ENCODE measurements at places on chromosomes 3 and 15.

DNA sequence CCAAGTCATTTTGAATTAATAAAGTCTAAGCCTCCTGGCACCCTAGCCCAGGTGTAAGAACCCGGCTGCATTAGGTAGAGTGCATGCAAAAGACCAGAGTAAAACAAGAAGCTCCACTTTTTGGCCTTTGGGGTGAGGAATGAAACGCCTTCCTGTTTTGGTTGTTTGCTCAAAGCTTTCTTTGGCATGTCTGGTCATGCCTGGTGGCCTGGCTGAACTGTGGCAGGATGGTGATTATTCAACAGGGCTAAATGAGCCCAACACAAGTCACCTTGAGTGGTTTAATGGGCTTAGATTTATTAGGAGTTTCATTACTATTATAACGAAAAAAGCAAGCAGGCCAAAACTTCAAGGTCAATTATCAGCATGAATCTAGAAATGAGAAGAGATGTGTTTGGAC is 40.9 kb upstream of the LDHAL6B start:
- DNase-seq: no peak

DNA sequence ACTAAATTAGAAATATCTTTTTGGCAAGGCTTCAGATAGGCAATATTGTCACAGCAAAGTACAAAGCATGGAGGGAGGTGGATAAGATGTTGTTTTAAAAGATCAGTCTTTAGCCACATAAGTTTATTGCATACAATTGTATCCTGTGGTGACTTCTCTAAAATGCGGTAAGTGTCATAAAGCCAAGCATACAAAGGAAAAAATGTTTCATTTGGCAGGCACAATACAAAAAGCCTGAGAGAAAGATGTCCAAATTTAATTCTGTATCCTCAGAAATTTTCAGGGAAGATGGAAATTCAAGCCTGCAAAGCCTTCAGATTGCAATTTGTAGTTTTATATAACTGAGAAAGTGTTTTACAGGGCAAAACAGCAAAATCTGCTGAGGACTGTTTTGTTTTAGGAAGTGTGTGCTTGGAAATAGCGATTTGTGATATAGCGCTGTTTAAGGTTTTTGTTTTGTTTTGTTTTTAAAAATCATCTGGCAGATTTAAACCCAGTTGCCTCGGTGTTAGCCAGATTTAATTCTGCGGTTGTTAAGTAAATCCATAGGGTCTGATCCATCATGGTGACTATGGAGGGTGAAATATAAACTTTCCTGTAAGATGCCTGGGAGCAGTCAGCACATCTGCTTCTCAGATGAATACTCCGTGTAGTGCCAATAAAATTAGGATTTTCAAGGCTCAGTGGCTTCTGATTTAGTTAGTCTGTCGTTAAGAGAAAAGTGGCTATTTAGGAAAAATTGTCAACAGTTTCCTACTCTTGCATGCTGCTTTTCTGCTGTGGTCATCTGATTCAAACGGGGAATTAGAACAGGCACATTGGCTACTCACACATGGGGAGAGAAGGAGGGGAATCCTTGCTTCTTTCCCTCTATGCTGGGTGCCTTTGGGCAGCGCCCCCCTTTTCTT is 8.0 kb downstream of the KAT2B start:
- DNase-seq: no peak

DNA sequence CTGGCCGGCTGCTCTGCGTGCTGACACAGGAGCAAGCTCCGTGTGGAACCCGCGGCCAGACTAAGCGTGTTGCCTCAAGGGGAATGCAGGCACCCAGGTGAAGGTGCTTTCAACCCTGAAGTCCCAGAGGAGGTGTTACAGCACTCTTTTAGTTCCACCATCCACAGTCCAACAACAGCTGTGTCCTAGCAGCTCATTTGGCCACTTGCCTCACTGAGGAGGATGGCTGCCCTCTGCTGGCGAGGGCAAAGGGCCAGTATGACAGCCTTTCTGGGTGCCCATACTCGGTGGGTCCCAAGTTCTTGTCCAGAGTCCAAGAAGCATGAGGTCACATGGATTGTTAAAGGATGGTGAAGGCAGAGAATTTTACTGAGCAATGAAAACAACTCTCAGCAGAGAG is 87.8 kb downstream of the C3orf85 start:
- DNase-seq: no peak

DNA sequence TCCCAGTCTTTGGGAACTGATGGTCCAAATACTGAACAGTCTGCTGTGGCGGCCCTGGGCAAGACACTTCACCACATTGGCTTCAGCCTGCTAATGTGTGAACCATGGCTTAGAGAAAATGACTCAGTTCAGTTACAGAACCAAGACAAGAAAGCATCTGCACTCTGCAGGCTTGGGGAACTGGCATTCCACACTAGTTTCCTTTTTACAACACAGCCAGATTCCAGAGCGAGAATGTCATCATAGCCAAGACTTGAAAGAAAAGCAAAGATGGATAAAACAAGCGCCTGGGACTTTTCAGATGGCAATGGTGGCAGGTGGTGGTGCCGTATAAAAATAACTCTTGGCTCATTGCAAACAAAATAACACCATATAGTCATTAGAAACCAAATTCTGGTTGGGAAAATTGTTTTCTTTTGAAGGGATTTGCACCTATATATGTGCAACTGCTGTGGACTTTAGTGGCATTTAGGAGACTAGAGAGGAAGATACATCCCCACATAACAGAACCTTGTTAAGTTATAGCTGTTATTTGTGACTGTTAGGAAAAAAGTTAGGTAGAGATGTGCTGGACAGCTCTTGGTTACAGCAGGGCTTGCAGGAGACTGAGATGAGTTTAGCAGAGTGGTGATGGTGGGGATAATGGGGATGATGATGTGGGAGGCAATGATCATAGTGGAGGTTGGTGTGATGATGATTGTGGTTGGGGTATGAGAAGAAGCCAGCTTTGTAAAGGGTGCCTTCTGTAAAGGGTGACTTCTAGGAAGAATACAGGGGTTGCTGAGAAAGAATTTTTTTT is 273.6 kb downstream of the THRB start:
- no peak for DNase-seq

DNA sequence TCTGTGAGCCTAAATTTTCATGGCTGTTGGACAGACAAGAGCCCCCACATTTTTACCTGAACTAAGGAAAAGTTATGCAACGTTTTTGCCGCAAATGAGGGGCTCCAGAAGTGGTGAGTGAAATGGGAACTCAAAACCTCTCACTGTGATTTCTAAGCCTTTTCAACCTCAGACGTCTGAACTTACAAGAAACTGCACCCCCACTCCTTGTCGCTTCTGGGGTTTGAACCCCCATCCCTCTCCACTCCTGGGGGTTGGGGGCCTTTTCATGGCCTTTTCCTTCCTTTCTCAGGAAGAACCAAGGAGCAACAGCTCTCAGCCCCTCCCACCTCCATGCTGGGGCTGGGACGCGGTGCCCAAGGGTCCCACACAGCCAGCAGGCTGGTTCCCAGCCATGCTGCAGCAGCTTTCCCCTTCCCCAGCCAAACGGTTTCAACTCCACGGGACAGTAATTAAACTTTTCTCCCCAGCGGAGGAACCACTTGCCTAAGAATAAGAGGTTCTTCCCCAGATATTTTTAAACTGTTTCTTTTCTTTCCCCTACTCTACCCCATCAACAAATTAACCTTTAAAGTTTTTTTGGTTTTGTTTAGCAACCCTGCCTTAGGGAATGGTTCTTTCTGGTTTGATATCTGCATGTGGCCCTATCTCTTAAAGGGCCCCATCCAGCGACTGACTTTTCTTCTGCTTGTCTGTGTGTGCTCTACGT is 387.6 kb upstream of the CBLB start:
- DNase-seq: no peak

GRCh38 chr3:58035524-58036255 is 27.5 kb downstream of the FLNB start:
- no peak for DNase-seq

GRCh38 chr3:21457084-21457483 is 293.9 kb downstream of the ZNF385D start:
- no peak for DNase-seq

GRCh38 chr3:51297333-51297732 is 87.8 kb upstream of the MANF start:
- DNase-seq: no peak

- no peak for DNase-seq
Measured at GRCh38 chr3:143123353-143123984, 3.9 kb downstream of the CHST2 start.
